ENCODE measurements at places on chromosomes 3 and 15.

GRCh38 chr15:50943638-50944037 lies 35.2 kb downstream of the AP4E1 start:
- no peak for DNase-seq

GRCh38 chr15:67854358-67854757 lies 14.5 kb upstream of the RNU6-1 start:
- no peak for DNase-seq

DNA sequence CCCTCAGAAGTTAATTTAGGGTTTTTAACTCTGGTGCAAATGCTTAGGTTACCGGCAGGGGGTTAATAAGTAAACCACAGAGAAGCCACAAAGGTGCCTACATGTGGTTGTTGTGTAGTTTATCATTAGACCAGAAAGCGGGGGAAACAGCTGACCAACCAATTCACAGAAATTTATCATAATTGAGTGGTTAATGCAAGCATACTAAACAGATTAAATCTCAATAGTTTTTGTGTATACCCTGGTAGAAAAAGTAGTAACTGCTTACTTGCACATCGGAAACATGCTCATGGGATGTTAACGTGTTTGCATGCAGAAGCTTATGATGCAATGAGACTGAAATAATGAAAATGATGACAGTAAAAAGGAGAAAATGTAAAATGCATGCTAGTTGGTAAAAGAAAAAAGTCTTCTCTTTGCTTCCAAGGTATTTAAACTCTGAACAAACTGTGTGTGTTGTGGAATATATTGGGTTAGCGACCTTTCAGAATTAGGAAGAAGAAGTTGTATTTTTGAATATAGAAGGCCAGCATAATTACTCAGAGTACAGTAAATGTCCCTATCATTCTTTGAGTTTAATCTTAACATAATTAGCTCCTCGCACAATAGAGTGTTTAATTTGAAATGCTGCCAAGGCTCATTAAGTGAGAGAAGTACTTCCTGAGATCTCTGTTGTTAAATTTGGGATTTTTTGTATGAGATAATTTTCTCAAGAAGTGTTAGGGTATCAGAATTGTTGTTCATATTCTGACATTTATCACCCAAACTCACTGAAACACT lies 316.2 kb downstream of the PTPRG start:
- no peak for DNase-seq

- no peak for DNase-seq
These were observed 129.8 kb downstream of the ZNF385D start for GRCh38 chr3:21621181-21621651.

DNA sequence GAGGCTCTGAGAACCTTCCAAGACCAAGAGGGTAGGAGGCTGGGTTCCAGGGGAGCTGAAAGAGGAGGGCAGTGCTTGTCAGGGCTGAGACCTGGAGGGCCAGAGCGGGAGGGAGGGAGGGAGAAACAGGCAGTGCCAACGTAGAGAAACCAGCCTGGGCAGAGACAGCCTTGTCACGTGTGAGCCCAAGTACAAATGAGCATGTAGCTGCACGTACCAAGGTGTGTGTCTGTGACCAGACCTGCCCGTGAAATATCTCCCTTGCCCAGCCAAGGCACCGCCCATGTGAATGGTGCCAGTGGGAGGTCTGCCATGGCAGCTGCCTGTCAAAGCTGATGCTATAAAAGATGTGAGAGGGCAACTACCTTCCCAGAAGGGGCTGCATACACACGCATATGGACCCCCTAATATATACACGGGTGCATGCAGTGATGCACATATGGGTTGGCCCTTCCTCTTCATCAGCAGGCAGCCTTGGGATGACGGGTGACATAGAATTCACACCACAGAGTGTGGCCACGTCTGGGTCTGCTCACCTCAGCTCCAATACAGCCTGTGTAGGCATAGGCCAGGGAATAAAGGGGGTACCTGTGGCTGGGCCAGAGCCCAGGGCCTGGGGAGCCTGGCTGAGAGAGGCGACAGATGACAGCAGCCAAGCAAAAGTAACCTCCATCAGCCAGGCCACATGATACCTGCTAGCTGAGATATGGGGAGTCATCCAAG lies 7.8 kb upstream of the CTDSPL start:
- DNase-seq, result no peak

DNA sequence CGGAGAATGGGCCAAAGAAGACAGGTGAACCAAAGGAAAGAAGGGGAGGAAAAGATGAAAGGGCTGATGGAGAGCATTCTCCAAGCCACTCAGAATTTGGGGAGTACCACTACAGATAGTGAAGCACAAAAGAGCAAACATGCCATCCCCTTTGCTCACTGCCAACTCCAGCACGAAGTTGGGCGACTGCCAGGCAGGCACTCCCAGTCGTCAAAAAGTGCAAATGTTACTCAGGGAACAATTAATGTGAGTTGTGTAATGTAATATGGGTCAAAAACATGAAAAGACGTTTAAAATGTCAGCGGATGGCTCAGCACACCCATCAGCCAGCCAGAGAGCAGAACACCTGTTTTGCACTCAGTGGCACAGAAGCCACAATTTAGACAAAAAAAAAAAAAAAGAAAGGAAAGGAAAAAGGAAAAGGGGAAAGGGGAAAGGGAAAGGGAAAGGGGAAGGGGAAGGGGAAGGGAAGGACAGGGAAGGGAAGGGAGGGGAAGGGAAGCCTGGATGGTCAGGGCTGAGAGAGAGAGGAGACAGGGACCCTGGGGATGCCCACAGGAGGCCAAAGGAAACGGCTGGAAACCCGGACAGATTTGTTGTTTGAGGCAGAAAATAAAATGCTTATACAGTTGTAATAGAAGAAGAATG lies 82.7 kb downstream of the COL8A1 start:
- DNase-seq, result no peak

GRCh38 chr3:64294771-64295170 lies 69.5 kb upstream of the PRICKLE2 start:
- DNase-seq, result no peak

GRCh38 chr3:100740207-100740606 lies 30.9 kb downstream of the TFG start:
- DNase-seq, result no peak

DNA sequence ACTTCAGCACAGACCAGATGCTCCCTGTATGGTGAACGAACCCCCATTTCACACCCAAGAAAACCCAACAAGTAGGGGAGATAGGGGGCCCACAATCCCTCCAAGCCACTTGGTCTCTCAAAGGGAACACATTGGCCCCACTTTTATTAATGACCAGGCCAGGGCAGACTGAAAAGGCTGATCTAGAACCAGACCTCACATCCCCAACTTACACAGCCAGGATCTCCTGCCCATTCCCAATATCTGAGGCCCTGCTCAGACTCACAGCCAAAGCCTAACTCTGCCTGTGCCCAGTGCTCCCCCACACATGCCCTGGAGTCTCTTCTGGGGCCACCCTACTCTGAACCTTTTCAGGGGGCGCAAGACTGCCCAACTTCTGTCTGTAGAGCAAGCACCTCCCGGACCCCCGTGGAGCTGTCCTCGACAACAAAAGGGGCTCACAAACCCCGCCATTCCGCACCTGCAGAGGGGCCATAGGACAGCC lies 1.8 kb downstream of the PLXNB1 start:
- no peak for DNase-seq

GRCh38 chr3:52923963-52924362 lies 26.6 kb upstream of the STIMATE start:
- no peak for DNase-seq

- DNase-seq, result no peak
These were observed 11.0 kb downstream of the CRTC3 start for GRCh38 chr15:90540768-90541167.

GRCh38 chr15:89490081-89490813 lies 6.1 kb downstream of the RHCG start:
- DNase-seq, result no peak

GRCh38 chr3:16262174-16262573 lies 2.6 kb downstream of the DPH3 start:
- DNase-seq, result no peak

GRCh38 chr3:155675094-155675493 lies 69.8 kb downstream of the PLCH1 start:
- no peak for DNase-seq

DNA sequence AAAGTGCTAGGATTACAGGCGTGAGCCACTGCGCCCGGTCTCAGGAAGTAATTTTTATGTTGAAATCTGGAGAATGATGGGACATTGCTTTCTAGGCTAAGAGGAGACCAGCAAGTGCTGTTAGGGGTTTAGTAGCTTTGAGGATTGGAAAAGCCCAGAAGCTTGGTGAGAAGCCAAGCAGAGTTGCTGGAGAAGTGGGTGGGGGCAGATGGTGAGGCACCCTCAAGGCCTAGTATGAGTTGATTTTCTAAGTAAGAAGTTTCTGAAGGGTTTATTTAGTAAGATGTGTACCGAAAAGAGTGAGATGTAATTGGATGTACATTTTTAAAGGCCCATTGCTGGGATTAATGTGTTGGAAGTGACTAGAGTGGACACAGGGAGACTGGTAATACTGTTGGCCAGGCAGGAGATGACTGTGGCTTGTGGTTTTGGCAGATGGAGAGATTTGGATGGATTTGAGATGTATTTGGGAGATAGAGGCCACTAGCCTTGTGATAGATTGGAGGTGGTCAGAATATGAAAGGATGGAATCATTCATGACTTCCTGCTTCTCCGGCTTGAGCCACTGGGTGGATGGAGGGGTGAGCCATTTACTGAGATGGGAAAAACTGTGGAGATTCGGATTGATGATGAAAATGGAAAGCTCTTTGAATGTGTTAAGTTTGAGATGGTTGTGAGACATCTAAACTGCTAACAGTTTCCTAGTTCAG lies 2.3 kb downstream of the LRRC28 start:
- DNase-seq, result no peak

- no peak for DNase-seq
These were observed 23.6 kb downstream of the STOML1 start for GRCh38 chr15:73968461-73968860.

DNA sequence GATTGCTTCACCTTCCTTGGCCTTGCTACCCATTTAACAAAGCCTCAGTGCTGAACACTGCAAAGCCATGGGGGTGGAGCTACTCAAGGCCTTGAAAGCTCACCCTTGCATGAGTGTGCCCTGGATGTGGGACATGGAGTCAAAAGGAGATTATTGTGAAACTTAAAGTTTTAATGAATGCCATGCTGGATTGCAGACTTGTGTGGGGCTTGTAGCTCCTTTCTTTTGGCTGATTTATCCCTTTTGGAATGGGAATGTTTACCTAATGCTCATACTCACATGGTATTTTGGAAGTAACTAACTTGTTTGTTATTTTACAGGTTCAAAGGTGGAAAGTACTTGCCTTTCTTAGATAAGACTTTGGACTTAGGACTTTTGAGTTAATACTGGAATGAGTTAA lies 538.5 kb upstream of the NECTIN3 start:
- DNase-seq, result no peak

DNA sequence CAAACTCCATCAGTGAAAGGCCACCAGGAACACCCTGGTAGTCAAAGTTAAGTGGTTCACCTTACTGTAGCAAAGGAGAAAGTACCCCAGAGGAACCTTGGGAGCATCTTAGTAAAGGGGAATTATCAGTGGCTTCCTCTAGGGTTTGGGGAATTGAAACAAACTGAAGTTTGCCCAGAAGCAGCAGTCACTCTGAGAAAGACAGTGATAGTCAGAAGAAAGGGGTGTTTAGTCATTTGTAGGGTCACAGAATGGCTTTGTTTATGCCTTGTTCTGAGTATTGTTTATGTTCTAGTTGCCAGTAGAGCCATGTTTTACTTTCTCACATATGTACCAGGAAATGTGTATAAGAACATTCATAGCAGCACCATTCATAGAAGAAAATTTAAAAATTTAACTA lies 93.8 kb downstream of the FHIT start:
- DNase-seq, result no peak

- peak; percentile 76 for DNase-seq
These were observed at the start of gene KIF7 for GRCh38 chr15:89654847-89655805. Gene KIF7, minus strand, starts transcription at chr15:89655467. Its CDS starts 2,537 bp downstream, at chr15:89652930.

DNA sequence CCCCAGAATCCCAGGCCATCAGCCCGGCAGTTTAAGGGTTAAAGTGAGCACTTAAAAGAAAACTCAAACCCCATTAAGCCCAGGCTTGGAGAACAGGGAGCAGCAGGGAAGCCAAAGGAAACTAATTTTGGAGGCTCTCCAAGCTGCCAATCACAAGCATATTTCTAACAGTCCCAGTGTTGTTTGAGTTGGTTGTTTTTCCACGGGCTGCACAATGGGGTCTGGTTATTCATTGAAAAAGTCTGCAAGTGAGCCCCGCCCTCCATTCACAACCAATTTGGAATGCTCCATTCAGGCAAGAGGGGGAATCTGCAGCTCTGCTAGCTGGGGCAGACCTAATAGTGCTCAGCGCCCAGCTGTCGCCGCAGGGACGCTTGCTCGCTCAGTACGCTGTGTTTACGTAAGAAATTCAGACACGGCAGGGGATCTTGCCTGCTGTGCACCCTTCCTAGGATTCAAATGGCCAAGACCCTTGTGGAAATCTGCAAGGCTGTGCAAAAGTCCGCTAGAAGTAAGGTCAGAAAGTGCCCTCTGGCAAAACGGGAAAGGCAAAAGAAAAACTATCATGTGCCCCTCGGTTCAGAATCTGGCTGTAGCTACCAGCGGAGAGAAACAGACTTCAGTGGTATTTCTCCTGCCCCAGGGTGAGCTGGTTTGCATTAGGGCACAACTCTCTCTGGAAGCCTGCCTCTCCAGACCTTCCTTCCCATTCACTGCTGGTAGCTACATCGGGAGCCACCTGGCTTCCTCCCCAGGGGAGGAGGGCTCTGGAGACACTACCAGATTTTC lies 11.0 kb downstream of the ETV5 start:
- peak; percentile 78 for DNase-seq

DNA sequence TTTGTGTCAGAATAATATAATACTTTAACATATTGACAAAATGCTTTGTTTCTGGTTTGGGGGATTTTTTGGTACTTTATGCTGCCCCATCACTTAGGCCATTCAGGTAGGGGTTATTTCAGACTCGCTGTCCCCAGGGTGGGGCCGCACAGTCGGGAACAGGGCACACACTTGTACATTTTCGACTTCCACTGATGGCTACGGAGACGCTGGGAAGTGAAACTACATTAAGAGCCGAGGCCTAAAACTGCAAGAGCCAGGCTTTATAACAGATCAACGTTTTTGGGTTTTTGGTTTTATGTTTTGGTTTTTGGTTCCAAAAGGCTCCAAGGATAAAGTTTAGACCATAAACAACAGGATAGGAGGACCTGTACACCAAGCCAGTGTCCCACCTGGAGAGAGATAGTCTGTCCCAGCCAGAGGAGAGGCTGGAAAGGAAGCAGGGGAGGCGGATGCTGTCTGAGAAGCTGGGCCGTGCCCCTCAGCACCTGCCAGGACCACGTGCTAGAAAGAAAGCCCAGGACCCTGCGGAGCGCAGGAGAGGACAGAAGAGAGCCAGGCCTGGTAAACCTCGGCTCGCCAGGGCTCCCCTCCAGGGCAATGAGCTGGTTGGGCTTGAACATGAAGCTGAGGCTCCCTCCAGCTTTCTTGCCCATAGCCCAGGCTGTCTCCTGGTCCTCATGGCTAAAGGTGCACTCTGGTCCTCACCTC lies 111.7 kb downstream of the CHSY1 start:
- DNase-seq, result no peak

DNA sequence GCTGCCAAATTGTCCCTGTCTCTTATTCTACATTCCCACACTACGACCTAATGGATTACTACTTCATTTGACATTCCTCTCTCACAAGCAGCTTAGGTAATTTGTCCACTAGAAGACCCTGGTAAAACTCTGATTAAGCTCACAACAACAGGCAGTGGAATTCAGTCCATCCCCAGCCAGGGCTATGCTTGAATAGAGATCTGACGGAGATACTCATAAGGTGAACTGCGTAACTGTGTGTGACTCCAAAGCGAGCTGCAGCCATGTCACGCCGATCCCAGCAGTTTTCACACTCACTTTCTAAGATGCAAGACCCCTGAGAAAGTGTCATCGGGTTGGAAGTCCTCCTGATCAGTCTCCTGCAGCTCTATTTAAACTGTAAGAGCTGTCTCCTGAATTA lies 25.7 kb upstream of the ROBO2 start:
- DNase-seq, result no peak

GRCh38 chr3:95097493-95097892 lies 1034.6 kb downstream of the NSUN3 start:
- DNase-seq, result no peak
